GM12878 (cell line): ENCODE measurements at places on chromosomes 6 and 20. TPM values are rescaled to one million over a fixed set of nuclear protein-coding genes. Genes with fewer than 3 reads are reported as not detected.

GRCh38 chr20:62313021-62313420 lies 10.2 kb downstream of the ADRM1 start:
- DNase-seq, result no peak

GRCh38 chr20:13221313-13221672 lies 219 bp downstream of the ISM1 start:
- DNase-seq, result no peak

- DNase-seq, result no peak
Measured at GRCh38 chr6:7080311-7080710, 27.4 kb upstream of the RREB1 start.

DNA sequence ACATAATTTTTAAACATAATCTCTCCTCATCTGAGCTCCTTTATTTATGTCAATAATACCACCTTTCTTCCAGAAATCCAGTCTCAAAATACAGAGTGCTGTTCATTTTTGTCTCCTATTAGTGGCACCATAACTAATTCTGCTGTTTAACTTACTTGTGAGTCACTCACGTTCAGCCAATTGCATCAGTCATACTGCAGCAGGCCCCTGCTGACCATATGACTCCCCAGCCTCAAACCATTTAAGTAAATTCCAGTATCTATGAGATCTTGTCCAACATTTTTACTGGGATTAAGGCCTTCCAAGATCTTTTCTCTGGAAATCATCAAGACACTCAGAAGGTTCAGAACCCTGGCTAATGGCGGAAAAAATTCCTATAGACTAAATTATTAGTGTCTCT lies 982.2 kb upstream of the MAP3K7 start:
- DNase-seq, result no peak

GRCh38 chr6:132919045-132919860 lies 104.9 kb downstream of the RPS12 start:
- DNase-seq, result no peak

DNA sequence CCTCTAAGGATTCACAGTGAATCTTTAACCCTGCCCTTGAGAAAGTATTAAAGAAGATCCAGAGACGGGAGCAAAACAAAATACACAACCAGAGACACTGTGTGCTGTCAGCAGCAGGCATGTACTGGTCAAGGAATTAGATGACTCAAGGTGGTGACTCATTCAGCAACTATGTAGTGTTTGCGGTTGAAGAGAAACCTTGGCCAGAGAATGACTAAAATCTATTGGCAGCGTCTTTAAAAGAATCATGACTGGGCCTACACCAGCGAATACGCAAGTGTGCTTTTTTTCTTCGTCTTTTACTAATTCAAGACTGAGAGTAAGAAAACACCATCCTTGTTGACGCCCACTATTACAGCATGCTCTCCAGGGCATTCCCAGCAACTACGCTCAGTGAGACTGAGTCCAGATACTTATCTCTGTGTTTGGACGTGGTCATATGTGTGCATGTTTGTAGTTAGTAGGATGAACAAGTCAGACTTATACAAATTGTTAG lies 72.4 kb upstream of the BACH2 start:
- DNase-seq, result peak; percentile 90

- DNase-seq, result no peak
Measured at GRCh38 chr6:74899416-74899815, 306.4 kb downstream of the COL12A1 start.

DNA sequence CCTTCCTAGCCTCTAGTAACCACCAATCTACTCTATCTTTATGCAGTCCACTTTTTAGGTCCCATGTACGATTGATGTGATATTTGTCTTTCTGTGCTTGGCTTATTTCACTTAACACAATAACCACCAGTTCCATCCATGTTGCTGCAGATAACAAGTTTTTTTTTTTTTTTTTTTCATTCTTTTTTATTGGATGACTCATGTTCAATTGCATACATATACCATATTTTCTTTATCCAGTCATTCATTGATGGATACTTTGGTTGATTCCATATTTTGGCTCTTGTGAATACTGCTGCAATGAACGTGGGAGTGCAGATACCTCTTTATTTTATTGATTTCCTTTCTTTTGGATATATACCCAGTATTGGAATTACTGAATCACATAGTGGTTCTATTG lies 600.4 kb upstream of the FLRT3 start:
- no peak for DNase-seq

- no peak for DNase-seq
Measured at GRCh38 chr20:57524511-57525176, at the start of gene CTCFL. Gene CTCFL (minus strand): TSS chr20:57525140. CDS start chr20:57524205, 935 bp downstream.

GRCh38 chr6:27442932-27443331 lies 30.0 kb downstream of the ZNF184 start:
- DNase-seq, result no peak

DNA sequence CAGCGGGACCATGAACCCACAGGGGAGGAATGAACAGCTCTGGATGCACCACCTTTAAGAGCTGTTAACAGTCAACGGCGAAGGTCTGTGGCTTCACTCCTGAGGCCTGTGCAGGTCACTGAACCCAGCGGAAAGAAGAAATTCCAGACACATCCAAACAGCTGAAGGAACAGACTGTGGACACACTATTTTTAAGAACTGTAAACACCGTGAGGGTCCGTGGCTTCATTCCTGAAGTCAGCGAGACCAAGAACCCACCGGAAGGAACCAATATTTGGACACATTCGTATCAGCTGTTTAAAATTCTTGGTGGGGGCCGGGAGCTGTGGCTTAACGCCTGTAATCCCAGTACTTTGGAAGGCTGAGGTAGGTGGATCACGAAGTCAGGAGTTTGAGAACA lies 5.4 kb upstream of the TMEM14B start:
- DNase-seq, result no peak

- no peak for DNase-seq
Measured at GRCh38 chr6:134177753-134178160, 125.3 kb upstream of the SLC2A12 start.

GRCh38 chr6:115363379-115363778 lies 697.3 kb downstream of the FRK start:
- DNase-seq, result peak; percentile 13

DNA sequence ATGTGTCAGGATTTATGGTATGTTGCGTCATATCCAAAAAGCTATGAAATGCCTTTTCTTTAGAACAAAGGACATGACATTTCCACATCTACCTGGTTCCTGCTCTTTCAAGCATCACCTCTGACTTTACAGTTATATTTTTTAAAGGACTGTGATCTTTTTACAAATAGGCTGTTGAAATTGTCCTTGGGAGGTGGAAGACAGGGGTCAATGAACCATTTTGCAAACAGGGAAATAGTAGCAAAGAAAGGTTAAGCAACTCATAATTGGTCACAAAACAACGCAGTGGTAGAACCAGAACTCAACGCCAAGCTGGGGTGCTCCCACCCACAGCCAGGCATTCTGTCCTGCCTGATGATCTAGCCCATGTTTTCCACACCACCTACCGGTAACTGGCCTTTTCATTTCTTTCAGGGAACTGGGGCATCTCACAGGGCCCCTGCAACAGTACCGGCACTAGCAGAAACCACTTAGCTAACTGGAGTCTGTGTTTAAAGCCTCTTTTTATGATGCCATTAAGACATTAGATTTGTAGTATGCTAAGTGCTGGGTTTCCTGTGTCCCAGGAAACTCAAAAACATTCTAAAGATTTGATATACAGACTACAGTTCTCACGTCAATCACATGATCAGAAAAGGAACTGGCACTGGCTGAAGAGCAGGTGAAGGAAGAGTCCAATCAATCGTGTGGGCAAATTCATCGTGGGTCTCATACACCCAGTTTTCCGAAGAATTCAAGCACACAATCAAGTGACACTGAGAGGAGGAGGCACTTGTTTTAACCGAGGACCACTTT lies 13.9 kb downstream of the ZNF217 start:
- no peak for DNase-seq

DNA sequence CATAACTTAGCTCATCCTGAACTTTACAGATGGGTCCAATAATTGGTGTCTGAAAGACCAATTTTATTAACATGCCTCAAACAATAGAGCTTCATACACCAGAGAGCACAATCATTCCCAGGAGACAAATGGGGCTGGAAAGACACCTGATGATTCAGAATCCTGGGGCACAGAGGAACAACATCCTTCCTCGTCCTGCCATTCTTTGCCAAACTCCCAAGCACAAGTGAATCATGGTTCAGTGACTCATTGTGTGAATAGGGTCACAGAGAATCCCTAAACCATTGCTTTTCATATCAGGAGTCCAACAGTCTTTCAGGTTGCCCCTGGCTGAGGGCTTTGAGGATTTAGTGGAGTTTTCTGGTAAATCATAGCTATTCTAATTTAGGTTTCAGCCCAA lies 266.4 kb upstream of the BMP2 start:
- DNase-seq, result no peak

The ZC2HC1B gene
- polyA plus RNA-seq, result 0.20 and 0.40 TPM in 2 replicates

The RBM24 gene
- 0.09 and 0.12 TPM in 2 replicates for polyA plus RNA-seq

The TUBB1 gene
- 0.13 and 0.23 TPM in 2 replicates for polyA plus RNA-seq

The ME1 gene
- 11.8 and 12.1 TPM in 2 replicates for polyA plus RNA-seq

The SLC17A2 gene
- not detected in 2 replicates for polyA plus RNA-seq

The SLC22A16 gene
- polyA plus RNA-seq, result not detected in 2 replicates

The HMGCLL1 gene
- polyA plus RNA-seq, result not detected in 2 replicates

The CST7 gene
- polyA plus RNA-seq, result not detected in 2 replicates

The COX7A2 gene
- polyA plus RNA-seq, result 984 and 1,005 TPM in 2 replicates

The LINC00237 gene
- not detected in 2 replicates for polyA plus RNA-seq
